ENCODE measurements at places on chromosomes 2 and 18.

- DNase-seq = no peak
Observed at GRCh38 chr2:181399027-181399426, 58.2 kb upstream of the ITGA4 start.

- DNase-seq = peak; percentile 52
Observed at GRCh38 chr2:228329282-228329681, 147.8 kb upstream of the SPHKAP start.

DNA sequence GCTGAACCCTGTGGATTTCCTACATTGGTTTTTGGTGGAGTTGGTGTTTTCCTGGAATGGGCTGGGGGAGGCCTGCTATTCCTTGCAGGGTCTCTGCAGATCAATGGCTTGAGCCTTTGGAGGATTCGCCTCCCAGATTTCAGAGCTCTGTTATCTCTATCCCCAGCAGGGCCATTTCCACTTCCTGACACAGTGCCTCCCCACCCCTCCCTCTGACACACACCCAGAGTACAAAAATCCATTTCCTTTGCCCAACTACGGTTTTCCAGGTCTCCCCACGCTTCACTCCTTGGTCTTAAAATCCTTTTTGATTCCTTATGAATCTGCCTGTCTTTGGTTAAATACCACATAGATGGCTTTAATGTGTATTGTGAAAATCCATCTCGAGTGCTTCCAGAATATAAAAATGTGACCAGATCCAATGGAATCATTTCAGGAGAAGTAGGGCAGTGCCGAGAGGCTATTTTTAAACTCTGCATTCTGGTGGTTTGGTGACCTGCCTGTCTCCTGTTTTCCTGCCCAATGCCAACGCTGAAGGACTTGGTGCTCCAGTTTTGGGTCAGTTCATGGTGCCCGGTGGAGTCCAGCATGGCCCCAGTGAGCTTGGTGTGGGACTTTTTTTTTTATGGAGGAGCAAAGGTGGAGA is 60.9 kb downstream of the ARL4C start:
- no peak for DNase-seq

DNA sequence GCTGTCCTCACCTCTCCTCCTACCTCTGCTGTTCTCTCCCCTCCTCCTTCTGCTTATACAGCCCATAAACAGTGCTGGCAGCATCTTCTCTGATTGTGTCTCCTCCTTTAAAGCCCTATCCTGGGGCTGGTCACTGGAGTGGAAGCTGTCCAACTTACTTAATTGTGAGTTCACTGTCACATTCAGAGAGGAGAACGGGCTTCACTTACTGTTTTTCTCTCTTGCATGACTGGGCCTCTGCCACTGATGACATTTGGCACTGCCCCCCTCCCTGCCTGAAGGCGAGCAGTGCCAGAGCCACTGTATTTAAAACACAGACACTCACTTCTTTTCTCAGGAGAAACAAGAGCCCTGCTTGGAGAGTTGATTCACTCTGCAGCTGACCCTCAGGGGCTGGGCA is 12.3 kb downstream of the GAD1 start:
- no peak for DNase-seq

- peak; percentile 69 for DNase-seq
Observed at GRCh38 chr18:58754544-58755068, 83.3 kb downstream of the MALT1 start.

Data from left ventricle myocardium superior (tissue), 1 donor.